Endothelial cell of umbilical vein (primary cell): ENCODE measurements at places on chromosomes 7 and 10. TPM values are rescaled to one million over a fixed set of nuclear protein-coding genes. Genes with fewer than 3 reads are reported as not detected.

Gene PRSS37
- polyA plus RNA-seq: not detected in 2 replicates

DNA sequence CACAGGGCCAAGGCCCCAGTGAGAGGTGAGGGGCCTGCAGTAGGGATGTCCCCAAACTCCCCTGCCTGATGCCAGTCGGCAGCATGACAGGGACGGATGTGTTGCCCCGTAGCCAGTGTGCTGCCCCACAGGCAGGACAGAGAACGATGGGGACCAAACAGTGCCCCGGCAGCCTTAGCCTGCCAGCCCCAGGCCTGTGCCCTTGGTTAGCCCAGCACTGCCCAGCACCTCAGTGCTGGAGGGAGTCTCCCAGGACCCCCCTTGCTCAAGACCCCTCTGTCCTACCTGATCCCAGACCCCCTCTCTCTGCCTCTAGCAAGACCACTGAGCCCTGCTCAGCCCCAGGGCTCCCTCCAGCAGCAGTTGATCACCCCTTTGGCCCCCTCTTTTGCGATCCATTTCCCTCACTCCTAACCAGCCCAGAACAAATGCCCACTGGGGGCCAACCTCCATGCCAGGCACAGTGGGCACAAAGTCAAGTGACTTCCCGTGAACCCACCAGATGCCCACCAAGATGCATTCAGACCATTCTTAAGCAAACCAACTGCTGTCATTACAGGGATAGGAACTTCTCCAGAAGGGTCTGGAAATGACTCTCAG, 34.0 kb downstream of the OAT start:
- no peak for DNase-seq
- no peak overlapping the region for H3K4me3 ChIP-seq
- H3K27ac ChIP-seq: no peak overlapping the region
- H3K36me3 ChIP-seq: no peaks in the 10 kb centered on the region
- no peaks in the 10 kb centered on the region for H3K4me1 ChIP-seq

Gene MCM10
- 1.9 and 3.3 TPM in 2 replicates for polyA plus RNA-seq

Gene ATOH7
- 0.05 TPM in 1 of 2 replicates, not detected in the other for polyA plus RNA-seq

- no peaks in the 10 kb centered on the region for H3K36me3 ChIP-seq
- H3K27me3 ChIP-seq: no peaks in the 10 kb centered on the region
- H3K4me1 ChIP-seq: no peaks in the 10 kb centered on the region
- no peak overlapping the region for H3K4me3 ChIP-seq
- no peak overlapping the region for H3K27ac ChIP-seq
Observed at GRCh38 chr10:63780101-63780500, 258.9 kb downstream of the REEP3 start.

GRCh38 chr10:110471566-110472139, 26.1 kb upstream of the DUSP5 start:
- no peak for DNase-seq
- H3K4me1 ChIP-seq: no peaks in the 10 kb centered on the region
- H3K36me3 ChIP-seq: no peaks in the 10 kb centered on the region

Gene ADAM22
- polyA plus RNA-seq: 0.19 and 0.33 TPM in 2 replicates

Gene KLF6
- polyA plus RNA-seq: 144 and 183 TPM in 2 replicates

- H3K4me3 ChIP-seq: no peak overlapping the region
- peaks cover 68% of the 10 kb centered on the region for H3K36me3 ChIP-seq
- DNase-seq: no peak
- no peaks in the 10 kb centered on the region for H3K4me1 ChIP-seq
- no peak overlapping the region for H3K27ac ChIP-seq
Observed at GRCh38 chr7:107959527-107959898, 43.4 kb downstream of the LAMB1 start.

- H3K4me3 ChIP-seq: no peak overlapping the region
- peak; percentile 89 for DNase-seq
- H3K36me3 ChIP-seq: no peaks in the 10 kb centered on the region
- peaks cover 61% of the 10 kb centered on the region for H3K4me1 ChIP-seq
- no peaks in the 10 kb centered on the region for H3K27me3 ChIP-seq
Observed at GRCh38 chr7:24907311-24907886, 72.6 kb downstream of the OSBPL3 start.

Gene FAM13C
- polyA plus RNA-seq: 0.03 TPM in 1 of 2 replicates, not detected in the other

Gene HMX3
- not detected in 2 replicates for polyA plus RNA-seq

- DNase-seq: no peak
- no peaks in the 10 kb centered on the region for H3K27me3 ChIP-seq
- no peaks in the 10 kb centered on the region for H3K36me3 ChIP-seq
- H3K27ac ChIP-seq: no peak overlapping the region
- H3K4me3 ChIP-seq: no peak overlapping the region
- no peaks in the 10 kb centered on the region for H3K4me1 ChIP-seq
Observed at GRCh38 chr10:123318516-123318915, 164.3 kb downstream of the BUB3 start.

Gene LRRC61
- 0.72 TPM in 2 replicates for polyA plus RNA-seq

Gene RPP30
- 15.1 and 21.1 TPM in 2 replicates for polyA plus RNA-seq

Gene PPP1R3C
- polyA plus RNA-seq: 2.0 TPM in 2 replicates

DNA sequence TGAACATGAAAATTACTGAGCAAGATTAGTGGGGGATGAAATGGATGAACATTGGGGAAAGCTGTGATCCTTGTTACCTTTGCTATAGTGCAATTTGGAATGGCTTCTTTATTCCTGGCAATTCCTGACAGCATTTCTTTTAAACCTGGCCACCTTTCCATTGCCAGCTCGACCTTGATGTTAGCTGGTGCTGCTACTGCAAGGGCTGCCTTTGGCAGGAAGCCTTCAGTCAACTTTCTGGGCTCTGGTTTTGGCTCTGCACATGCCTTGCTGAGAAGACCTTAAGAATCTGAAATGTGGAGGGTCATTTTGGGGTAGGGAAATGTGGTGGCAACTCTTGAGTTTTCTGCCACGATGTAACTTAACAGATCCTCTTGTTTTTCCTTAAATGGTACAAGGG, 64.7 kb downstream of the KAT6B start:
- H3K4me3 ChIP-seq: no peak overlapping the region
- H3K4me1 ChIP-seq: no peaks in the 10 kb centered on the region
- no peaks in the 10 kb centered on the region for H3K27me3 ChIP-seq
- H3K36me3 ChIP-seq: no peaks in the 10 kb centered on the region
- DNase-seq: no peak
- no peak overlapping the region for H3K27ac ChIP-seq

Gene OR6B1
- not detected in 2 replicates for polyA plus RNA-seq

- H3K4me1 ChIP-seq: peaks cover 33% of the 10 kb centered on the region
- H3K4me3 ChIP-seq: no peak overlapping the region
- H3K27me3 ChIP-seq: no peaks in the 10 kb centered on the region
- H3K36me3 ChIP-seq: peaks cover 8% of the 10 kb centered on the region
- DNase-seq: no peak
Observed at GRCh38 chr10:102619281-102619981, 24.8 kb upstream of the TRIM8 start.

Gene GPNMB
- polyA plus RNA-seq: 0.29 TPM in 2 replicates

DNA sequence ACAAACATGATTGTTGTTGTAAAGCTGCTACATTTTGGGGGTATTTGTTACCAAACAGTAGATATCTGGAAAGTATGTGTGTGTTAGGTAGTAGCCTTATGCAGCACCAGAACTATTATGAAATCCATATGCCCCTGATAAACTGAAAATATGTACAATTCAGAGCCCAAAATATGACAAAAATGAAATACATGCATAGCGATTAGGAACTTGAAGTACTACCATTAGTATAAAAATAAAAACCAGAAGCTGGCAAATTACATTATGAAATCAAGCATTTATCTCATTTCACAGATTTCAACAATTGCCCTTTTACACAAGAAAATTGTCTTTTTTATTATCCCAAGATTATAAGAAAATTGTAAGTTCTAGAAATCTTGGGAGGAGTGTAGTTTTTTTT, 33.9 kb downstream of the SLC26A5 start:
- H3K4me1 ChIP-seq: no peaks in the 10 kb centered on the region
- H3K27me3 ChIP-seq: peaks cover 2% of the 10 kb centered on the region
- DNase-seq: no peak
- H3K27ac ChIP-seq: no peak overlapping the region

Gene SMKR1
- polyA plus RNA-seq: not detected in 2 replicates

- peaks cover 5% of the 10 kb centered on the region for H3K27me3 ChIP-seq
- H3K27ac ChIP-seq: no peak overlapping the region
- no peak for DNase-seq
- no peaks in the 10 kb centered on the region for H3K36me3 ChIP-seq
Observed at GRCh38 chr7:29346231-29346978, 151.8 kb downstream of the CHN2 start.

DNA sequence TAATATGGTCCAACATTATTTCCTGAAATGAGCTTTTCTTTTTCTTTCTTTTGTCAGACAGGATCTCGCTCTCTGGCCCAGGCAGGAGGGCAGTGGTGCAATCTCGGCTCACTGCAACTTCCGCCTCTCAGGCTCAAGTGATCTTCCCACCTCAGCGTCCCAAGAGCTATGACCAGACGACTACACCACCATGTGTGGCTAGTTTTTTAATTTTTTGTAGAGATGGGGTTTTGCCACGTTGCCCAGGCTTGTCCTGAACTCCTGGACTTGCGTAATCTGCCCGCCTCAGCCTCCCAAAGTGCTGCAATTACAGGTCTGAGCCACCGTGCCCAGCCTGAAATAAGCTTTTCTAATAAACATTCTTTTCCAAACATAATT, 48.6 kb downstream of the CUL2 start:
- no peak for DNase-seq
- peaks cover 2% of the 10 kb centered on the region for H3K36me3 ChIP-seq
- H3K4me3 ChIP-seq: no peak overlapping the region
- H3K4me1 ChIP-seq: peaks cover 16% of the 10 kb centered on the region

DNA sequence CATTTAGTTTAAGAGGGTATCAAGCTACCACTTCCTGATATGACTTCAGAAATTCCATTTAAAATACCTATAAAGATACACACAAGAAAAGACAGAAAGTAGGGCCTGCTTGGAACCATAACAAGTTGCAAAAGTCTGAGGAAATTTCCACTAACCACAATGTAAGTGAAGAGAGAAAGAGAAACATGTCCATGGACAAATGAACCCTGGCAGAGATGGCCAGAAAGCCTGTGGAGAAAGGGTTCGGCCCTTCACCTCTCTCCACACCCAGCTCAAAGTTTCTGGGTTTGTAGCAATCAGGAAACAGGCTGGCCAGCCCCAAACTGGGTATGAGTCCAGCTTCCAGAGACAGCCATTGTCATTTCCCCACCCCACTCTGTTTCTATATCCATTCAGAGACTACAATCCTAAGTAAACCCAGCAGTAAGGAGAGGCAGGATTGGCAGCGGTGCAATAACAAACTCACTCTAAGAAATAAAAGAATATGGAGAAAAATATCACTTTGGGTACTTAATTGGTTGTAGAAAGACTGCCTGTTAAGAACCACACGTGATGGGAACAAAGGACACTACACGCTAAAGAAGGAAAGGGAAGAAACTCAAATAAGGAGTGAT, 71.1 kb downstream of the STK17A start:
- no peaks in the 10 kb centered on the region for H3K36me3 ChIP-seq
- H3K4me3 ChIP-seq: no peak overlapping the region
- no peak for DNase-seq
- peaks cover 41% of the 10 kb centered on the region for H3K4me1 ChIP-seq

Gene ZP3
- 3.0 and 4.3 TPM in 2 replicates for polyA plus RNA-seq

DNA sequence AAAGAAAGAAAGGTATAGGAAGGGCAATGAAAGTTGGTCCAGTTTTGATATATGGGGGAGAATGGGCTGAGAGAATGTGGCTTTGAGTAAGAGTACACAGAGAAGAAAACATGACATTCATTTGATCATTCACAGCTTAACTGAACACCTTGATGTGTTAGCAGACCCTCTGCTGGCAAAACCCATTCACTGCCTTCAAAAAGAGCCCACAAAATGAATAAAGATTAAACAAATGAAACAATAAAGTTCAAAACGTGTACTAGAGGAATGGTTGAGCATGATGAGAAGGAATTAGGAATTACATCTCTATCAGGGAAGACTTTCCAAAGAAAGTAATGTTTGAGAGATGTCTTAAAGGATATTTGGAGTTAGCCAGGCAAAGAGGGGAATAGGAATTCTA, 2.1 kb downstream of the WEE2 start:
- no peaks in the 10 kb centered on the region for H3K36me3 ChIP-seq
- peaks cover 9% of the 10 kb centered on the region for H3K27me3 ChIP-seq
- H3K4me3 ChIP-seq: no peak overlapping the region
- DNase-seq: no peak
- H3K27ac ChIP-seq: no peak overlapping the region
- H3K4me1 ChIP-seq: no peaks in the 10 kb centered on the region

GRCh38 chr10:79359816-79360498, 12.7 kb downstream of the PPIF start:
- DNase-seq: no peak
- H3K27me3 ChIP-seq: peaks cover 10% of the 10 kb centered on the region
- H3K4me1 ChIP-seq: no peaks in the 10 kb centered on the region
- no peak overlapping the region for H3K27ac ChIP-seq
- no peaks in the 10 kb centered on the region for H3K36me3 ChIP-seq

- DNase-seq: no peak
- H3K4me3 ChIP-seq: no peak overlapping the region
- H3K27ac ChIP-seq: no peak overlapping the region
- no peaks in the 10 kb centered on the region for H3K36me3 ChIP-seq
- no peaks in the 10 kb centered on the region for H3K4me1 ChIP-seq
- H3K27me3 ChIP-seq: peaks cover 2% of the 10 kb centered on the region
Observed at GRCh38 chr7:155788616-155789000, 23.7 kb downstream of the SHH start.

DNA sequence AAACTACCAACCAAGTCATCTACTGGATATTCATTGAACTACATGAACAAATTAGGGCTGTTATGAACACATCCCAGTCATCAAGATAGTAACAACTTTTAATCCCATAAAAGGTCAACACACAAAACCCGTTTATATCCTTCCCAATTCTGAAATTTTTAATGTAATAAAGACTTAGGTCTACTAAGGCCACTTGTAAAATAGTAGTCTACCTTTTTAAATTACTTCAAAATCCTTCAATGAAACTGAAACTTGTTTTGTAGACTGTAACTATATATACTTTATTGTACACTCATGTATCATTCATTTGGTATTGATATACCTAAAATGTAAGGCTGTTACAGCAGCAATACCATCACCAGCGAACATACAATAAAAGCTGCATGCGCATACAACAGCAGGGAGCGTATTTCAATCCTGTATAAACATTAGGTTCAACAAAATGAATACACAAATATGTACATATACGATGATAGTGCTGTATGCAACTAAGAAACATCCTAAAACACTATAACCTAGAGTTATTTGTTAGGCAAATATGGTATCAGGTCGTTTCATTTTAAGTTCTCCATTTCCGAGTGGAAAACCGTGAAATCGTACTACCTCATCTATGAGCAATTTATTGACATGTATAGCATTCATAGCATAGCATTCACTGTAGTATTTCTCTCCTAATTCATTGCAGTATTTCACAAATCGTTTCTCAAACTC, 973 bp downstream of the ATAD1 start:
- H3K27ac ChIP-seq: peak overlapping the region; percentile 68
- peak overlapping the region; percentile 61 for H3K4me3 ChIP-seq
- peak; percentile 3 for DNase-seq
- peaks cover 22% of the 10 kb centered on the region for H3K4me1 ChIP-seq
- no peaks in the 10 kb centered on the region for H3K27me3 ChIP-seq

- H3K27me3 ChIP-seq: no peaks in the 10 kb centered on the region
- peaks cover 3% of the 10 kb centered on the region for H3K4me1 ChIP-seq
- no peaks in the 10 kb centered on the region for H3K36me3 ChIP-seq
- H3K27ac ChIP-seq: no peak overlapping the region
Observed at GRCh38 chr7:7433811-7434210, 101.9 kb downstream of the COL28A1 start.
